ENCODE measurements at places on chromosomes 13 and 19.

GRCh38 chr13:114145256-114145655, 12.8 kb upstream of the RASA3 start:
- no peak for DNase-seq

- DNase-seq, result no peak
Measured at GRCh38 chr19:56118666-56119581, 2.2 kb downstream of the ZNF787 start.

DNA sequence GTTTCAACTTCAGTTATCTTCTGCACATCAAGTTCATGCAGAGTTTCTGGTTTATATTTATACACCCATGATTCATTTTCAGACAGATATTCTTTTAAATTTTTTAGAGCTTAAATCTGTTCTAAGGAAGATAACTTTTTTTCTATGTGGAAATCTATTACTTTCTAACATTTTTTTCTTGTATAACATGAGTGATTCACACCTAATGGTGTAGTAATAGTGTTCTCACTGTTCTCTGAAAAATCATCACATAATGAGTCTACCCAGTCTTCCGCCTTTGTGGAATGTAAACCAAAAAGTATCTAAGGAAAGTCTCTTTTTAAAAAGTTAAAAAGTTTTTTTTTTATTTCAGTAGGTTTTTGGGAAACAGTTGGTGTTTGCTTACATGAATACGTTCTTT, 70.8 kb downstream of the FNDC3A start:
- no peak for DNase-seq

DNA sequence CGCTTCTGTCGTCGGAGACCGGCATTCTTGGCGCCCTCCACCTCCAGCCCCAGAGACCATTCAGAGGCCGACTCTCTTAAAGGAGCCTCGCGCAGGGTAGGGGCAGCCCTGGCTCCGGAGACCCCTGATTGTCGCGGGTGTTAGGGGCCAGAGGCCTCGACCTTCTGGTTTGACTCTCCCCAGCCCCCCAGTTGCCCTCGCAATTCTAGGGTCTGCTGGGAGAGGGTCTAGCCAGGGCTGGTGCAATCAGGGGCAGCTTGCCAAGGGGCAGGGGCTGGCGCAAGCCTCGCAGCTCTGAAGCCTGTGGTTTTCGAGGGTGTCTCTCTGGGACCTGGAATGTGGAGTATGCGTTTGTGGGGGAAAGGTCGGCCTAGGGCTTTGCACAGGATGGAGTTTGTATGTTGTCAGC, 1.6 kb upstream of the SLC7A10 start:
- DNase-seq, result no peak

GRCh38 chr13:50928102-50928501, 18.5 kb downstream of the RNASEH2B start:
- DNase-seq, result no peak

DNA sequence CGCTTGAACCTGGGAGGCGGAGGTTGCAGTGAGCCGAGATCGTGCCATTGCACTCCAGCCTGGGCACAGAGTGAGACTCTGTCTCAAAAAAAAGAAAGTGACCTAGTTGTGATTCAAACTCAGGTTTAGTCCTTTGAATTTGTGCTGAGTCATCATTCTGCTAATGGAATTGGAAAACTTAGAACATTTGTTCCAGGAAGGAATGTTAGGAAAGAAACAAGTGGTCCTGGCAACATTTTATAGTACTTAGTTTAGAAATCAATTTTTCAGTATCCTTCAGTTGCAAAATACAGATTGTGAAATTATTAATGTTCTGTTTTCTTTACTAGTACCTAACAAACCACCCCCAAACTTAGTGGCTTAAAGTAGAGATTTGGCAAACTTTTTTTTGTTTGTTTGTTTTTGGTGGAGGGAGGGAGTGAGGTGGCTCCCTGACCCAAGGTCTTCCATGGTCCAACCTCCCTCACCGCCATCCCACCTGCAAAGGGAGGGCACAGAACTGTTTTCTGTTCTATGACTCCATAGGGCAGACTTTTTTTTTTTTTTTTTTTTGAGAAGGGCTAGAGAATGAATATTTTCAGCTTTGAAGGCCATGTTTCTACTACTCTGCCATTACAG, 9.2 kb upstream of the SULT2A1 start:
- DNase-seq, result no peak

- DNase-seq, result no peak
Measured at GRCh38 chr19:13055213-13056051, 47.2 kb downstream of the LYL1 start.

GRCh38 chr13:59522652-59523051, 641.1 kb downstream of the DIAPH3 start:
- no peak for DNase-seq

- DNase-seq, result no peak
Measured at GRCh38 chr13:68057836-68058235, 827.7 kb upstream of the PCDH9 start.
